Suppressor macrophage (primary cell): ENCODE measurements at places on chromosomes 16 and 17.

DNA sequence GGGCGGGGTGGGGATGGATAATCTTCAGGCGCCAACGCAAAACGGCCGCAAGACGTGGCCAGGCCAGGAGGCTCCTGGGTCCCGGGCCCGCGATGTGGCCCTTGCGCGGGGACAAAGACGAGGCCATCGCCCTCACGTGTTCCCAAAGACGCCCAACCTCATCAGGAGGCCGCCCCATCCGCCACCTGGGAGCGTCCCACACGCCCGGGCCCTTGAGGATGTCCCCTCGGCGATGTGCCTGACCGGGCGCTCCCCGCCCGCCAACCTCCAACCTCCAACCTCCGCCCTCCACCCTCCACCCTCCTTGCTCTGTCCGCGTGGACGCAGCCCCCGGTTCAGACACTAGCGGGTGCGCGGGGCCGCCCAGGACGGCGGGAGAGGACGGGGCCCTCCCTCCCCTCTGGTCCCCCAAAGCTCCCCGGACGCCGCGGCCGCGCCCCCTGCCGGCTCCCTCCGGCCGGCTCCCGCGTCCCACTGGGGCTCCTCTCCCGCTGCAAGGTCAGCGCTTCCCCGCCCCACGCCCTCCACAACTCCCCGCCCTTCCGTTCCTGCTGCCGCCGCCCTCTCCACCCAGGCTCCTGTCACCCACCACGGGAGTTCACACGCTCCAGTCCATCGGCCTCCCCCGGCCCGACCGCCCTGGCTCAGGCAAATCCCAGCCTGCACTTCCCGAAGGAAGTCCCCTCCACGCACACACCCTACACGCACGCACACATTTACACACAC is 250.8 kb upstream of the RPL38 start:
- DNase-seq, result peak; percentile 41

DNA sequence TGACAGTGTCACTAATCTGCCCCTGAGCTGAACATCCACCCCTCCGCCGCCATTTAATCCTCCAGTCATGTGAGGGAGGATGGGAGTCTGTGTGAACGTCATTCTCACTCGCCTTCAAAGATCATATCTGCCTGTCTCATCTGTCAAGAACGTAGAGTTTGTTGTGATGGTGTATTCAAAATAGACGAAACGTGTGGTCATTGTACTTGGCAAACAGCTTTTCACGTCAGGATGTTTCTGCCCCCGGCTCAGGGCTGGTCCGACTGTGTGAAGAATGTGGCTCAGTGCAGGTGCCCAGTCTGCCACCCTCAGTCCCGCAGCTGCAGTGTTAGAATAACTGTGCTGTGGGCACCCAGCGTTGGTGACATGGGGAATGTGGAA is 148.0 kb downstream of the KCNJ12 start:
- DNase-seq, result no peak

DNA sequence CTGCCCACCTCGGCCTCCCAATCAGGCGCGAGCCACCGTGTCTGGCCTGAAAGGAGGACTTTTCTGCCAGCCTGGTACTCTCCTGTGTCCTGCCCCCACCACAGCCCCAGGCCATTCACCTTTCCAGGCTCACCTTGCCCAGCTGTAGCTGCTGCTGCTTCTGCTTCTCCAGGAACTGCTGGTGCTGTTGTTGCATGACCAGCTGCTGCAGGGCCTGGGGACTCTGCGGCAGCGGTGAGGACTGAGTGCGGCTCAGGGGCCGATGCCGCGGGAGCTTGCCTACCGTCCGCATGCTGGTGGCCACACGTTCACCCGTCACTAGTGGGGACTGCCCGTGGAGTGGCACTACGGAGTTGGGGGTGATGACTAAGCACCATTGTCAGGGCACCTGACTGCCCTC is 17.7 kb downstream of the G6PC3 start:
- DNase-seq, result no peak

GRCh38 chr17:80421381-80422090 is 6.6 kb downstream of the ENDOV start:
- DNase-seq, result no peak
